HS-5 (cell line): ENCODE measurements at places on chromosomes 7 and 10.

- no peak for DNase-seq
Observed at GRCh38 chr7:124033095-124033806, 384 bp upstream of the TMEM229A start.

DNA sequence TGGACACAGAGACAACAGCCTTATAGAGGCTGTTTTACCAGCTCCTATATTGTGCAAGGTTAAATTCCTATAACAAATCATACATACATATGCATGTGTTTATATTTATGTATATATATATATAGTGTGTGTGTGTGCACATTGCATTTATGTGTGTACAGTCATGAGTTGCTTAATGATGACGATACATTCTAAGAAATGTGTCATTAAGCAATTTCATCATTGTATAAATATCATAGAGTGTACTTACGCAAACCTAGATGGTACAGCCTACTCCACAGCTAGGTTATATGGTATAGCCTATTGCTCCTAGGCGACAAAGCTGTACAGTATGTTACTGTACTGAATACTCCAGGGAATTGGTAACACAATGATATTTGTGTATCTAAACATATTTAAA lies 30.1 kb upstream of the TNKS2 start:
- peak; percentile 50 for DNase-seq

- no peak for DNase-seq
Observed at GRCh38 chr10:94363251-94363565, 469 bp upstream of the NOC3L start.

DNA sequence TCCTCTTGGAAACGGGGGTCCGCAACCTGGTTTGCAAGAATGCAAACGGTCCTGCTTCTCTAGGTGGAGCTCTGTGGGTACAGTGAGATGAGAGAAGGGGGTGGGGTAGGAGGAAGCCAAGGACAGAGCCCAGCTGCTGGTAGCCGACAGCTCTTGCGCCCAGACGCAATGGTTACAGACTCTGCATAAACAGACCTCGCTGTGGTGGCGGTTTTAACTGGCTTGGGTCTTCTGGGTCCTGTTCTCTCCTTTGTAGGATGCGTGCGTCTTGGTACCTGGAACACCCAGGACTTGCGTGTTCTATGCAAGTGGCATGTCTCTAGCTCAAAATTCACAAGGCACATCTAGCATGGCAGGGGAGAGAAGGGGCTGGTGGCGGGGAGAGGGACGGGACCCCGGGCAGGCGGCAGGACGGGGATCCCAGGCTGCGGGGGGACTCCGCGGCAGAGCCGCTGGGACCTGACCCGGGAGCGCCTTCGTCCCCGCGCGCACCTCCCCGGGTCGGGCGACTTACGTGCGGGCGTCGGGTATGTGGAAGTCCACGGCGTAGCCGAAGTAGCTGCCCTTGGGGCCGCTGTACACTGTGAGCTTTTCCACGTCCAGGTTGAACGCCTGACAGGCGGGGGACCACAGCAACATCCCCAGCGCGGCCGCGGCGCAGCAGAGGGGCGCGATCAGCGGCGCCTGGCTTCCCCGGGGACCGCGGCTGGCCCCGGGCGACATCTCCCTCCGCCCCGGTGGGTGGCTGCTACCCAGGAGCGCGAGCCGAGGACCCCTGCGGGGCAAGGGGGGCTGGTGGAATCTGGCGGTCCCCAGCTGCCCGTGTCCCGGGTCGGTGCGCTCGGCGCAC lies 448 bp downstream of the ITGA8 start:
- DNase-seq, result no peak

GRCh38 chr10:128000471-128001362 lies 93.8 kb downstream of the PTPRE start:
- peak; percentile 13 for DNase-seq

GRCh38 chr7:22871661-22872060 lies 49.0 kb upstream of the TOMM7 start:
- no peak for DNase-seq

- no peak for DNase-seq
Observed at GRCh38 chr10:24519950-24520349, 203.7 kb downstream of the ARHGAP21 start.

- no peak for DNase-seq
Observed at GRCh38 chr10:129694691-129695243, 227.7 kb downstream of the MGMT start.

DNA sequence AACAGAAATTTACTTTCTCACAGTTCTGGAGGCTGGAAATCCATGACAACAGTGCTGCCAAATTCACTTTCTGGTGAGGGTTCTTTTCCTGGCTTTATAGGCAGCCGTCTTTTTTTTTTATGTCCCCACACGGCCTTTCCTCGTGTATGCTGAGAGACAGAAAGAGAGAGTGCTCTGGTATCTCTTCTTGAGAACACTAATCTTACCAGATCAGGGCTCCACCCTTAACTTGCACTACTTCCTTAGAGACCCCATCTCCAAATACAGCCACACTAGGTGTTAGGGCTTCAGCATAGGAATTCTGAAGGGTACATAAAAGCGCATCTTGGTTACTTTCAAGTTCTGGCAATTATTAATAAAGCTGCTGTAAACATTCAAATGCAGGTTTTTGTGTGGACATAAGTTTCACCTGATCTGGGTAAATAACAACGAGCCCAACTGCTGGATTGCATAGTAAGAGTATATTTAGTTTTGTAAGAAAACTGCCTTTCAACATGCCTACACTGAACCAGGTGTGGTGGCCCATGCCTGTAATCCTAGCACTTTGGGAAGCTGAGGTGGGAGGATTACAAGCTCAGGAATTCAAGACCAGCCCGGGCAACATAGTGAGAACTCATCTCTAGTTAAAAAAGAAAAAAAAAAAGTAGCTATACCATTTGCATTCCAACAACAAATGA lies 8.2 kb upstream of the C1GALT1 start:
- DNase-seq, result no peak

- DNase-seq, result no peak
Observed at GRCh38 chr10:129605266-129605985, 138.4 kb downstream of the MGMT start.

GRCh38 chr10:116232613-116233012 lies 40.4 kb downstream of the GFRA1 start:
- no peak for DNase-seq

- no peak for DNase-seq
Observed at GRCh38 chr7:150388709-150389531, 9.8 kb downstream of the ZNF775 start.

DNA sequence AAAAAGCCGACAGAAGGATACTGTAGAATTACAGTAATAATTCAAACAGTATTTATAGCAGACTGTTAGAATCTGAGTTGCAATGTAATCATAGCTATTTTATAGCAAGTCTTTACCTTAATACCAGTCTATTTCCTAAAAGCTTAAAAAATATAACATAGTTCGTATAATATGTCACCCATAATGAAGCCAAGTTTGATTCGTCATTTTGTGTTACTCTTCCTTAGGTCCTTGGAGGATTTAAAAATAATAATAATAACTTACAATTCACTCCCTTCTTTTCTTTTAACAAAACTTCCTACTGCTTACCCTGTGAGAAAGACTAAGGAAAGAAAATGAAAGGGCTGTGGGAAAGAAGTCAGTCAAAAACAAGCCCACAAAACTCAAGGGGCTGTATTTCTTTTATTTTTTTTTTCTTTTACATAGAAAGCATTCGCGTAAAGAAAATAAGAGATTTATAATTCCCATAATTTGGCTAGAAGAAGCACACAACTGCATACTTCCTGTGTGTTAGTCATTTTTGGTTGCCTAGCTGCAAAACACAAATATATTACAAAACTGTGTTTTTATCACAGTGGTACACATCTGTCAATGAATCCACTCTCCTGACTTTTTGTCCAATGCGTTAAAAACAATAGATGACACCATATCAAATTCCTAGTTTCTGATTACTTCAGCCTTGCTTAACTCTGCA lies 187.2 kb upstream of the CELF2 start:
- peak; percentile 64 for DNase-seq

DNA sequence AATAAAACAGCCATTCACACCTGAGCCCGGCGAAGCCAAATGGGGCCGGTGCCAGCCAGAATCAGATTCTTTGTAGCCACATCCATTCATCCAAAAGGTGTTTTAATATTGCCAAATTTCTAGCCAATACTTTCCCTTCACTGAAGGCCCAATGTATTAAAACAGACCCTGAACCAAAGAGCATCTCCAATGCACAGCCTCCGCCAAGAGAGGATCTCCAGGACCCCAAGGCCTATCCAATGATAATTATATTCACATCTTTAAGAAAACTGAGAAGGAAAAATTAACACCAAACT lies 12.2 kb downstream of the EBF3 start:
- no peak for DNase-seq

DNA sequence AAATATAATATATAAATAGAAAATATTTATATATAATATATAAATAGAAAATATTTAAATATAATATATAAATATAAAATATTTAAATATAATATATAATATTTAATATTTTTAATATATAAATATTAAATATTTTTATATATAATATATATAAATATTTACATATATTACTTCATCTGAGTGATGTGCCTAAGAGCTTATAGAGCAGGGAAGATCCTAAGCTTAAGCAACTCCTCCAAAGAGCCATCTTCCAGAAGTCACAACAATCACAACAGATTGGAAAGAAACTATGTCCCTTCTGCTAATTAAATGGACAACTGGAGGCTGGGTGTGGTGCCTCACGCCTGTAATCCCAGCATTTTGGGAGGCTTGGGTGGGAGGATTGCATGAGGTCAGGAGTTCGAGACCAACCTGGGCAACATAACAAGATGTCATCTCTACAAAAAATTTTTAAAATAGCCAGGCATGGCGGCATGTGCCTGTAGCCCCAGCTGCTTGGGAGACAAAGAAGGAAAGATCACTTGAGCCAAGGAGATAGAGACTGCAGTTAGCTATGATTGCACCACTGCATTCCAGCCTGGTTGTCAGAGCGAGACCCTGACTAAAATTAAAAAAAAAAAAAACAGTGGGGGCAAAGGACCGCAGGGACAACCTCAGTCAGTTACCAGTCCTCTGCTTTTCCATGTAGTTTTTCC lies 198.7 kb downstream of the SKIDA1 start:
- DNase-seq, result no peak

DNA sequence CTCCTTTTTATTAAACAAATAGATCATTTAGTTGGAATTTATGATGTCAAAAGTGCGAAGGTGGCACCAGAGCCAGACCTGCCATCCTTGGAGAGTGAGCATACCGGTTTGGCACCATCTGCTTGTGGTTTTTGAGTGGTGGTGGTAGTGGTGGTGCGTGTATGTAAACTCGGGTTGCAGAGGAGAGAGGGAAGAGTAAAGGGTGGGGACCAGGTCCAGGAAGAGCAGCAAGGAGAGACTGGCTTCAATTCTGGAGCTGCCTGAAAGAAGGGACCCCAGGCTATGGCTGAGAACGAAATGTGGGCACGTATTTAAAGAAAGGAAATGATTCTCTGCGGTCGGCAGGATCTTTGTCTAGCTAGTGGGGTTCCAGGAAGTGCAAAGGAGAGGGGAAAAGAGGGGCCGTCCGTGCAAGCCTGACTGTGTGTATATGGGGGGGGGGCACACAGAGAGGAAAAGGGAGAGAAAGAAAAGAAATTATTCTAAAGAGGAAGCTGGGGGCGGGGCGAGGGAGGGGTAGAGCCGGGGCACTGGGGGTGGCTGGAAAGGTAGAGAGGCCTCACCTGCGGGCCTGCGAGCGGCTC lies 448 bp upstream of the GOLGA7B start:
- no peak for DNase-seq

GRCh38 chr7:149732111-149732561 lies 41.3 kb downstream of the ZNF467 start:
- no peak for DNase-seq

DNA sequence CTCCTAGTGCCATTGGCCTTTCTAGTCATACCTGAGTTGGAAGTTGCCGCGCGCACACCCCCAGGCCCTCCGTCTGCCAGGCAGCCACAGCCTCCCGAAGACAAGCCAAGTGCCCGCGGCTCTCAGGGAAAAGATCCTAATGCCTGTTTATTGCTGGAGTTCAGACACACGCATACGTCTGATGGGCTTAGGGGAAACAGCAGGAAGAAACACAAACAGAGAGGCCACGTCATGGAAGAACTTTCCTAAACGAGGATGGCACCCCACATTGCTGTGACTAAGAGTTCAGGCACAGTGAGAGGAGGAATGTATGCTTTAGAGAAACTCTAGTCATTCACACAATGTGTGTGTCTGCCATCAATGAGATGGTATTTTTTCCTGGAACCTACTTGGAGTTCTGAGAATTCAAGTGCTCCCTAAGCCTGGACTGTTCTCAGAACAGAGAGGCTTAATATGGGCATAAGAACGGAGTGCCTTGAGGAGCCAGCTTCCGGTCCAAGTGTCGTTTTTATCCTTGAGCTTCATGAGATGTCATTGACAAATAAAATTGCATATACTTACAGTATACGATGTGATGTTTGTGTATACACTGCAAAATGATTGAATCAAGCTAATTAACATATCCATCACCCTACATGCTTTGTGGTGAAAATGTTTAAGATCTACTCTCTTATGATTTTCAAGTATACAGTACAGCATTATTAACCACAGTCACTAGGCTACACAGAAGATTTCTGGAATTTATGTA lies 11.6 kb upstream of the RBP3 start:
- DNase-seq, result no peak

DNA sequence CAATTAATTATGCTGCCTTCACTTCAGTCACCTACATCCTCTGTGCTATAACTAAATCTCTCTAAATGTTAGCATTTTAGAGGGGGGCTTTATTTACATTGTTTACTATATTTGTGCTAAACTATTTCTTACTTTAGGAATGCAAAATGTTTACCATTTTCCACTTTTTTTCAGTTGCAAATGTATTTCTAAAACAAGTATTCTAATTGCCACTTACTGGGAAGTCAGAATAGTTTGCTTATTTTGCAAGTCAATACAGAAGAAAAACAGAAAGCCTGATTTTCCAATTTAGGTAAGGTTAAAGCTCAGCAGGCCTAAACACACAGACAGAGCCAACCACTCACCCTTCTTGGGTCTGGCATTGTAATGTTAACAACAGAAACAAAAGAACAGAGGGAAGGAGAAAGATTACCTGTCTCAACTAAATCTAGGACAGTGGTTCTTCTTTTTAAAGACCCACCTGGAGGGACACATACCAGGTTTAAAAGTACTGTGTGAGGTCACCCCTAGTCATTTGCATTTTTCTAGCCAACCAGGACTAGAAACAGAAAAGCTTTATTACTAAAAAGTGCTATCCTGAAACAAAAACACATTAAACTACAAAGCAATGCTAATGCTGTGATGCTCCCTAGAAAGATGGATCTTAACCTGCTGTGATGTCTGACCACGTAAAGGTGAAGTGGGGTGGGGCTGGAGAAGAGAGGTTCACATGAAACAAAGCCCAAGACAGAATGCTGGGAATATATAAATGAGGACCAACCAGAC lies 178.2 kb downstream of the SLC25A13 start:
- DNase-seq, result no peak

GRCh38 chr7:154493594-154493993 lies 441.4 kb downstream of the DPP6 start:
- no peak for DNase-seq

- no peak for DNase-seq
Observed at GRCh38 chr10:90917238-90917967, 3.5 kb downstream of the ANKRD1 start.
